ENCODE measurements at places on chromosomes 7 and 10.

GRCh38 chr10:119281581-119282071 is 74.3 kb downstream of the GRK5 start:
- no peaks in the 10 kb centered on the region for H3K27me3 ChIP-seq
- no peak overlapping the region for H3K27ac ChIP-seq
- H3K4me3 ChIP-seq = no peak overlapping the region
- DNase-seq = no peak
- no peaks in the 10 kb centered on the region for H3K36me3 ChIP-seq

GRCh38 chr7:519484-520390 is at the start of gene PDGFA:
Gene PDGFA, minus strand, starts transcription at chr7:519846. Its CDS starts 845 bp downstream, at chr7:519001.
- H3K4me1 ChIP-seq = peaks cover 14% of the 10 kb centered on the region
- H3K27me3 ChIP-seq = peaks cover 31% of the 10 kb centered on the region
- no peaks in the 10 kb centered on the region for H3K36me3 ChIP-seq
- DNase-seq = no peak

- no peaks in the 10 kb centered on the region for H3K4me1 ChIP-seq
- H3K4me3 ChIP-seq = no peak overlapping the region
- DNase-seq = no peak
- no peaks in the 10 kb centered on the region for H3K27me3 ChIP-seq
- no peaks in the 10 kb centered on the region for H3K36me3 ChIP-seq
These were observed 4.4 kb downstream of the PRF1 start for GRCh38 chr10:70597856-70598815.

DNA sequence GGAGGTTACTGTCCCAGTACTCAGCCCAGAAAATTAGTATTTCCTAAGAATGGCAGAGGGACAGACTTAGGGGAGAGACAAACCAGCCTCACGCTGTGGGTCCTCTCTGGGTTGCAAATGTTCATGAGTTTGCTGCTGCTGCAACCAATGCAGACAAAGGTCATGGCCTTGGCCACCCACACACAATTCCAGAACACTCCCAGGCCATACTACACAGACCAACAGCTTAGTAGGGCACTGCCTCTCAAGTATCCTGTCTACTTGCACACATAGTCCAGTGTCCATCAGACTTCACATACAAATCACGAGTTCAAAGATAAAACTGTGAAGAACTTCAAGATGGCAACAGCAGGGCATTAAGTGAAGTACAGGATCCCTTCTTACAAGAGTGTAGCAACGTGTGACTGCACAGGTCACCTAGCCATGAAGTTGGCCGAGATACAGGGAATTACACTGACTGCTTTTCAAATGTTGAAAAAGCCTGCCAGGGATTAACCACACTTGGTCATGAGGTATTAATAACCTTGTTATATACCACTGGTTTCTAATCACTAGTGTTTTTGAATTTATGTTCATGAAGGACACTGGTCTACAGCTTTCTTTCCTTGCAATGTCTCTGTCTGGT is 40.0 kb downstream of the ZNF33B start:
- H3K27me3 ChIP-seq = no peaks in the 10 kb centered on the region
- H3K36me3 ChIP-seq = peaks cover 4% of the 10 kb centered on the region
- no peak for DNase-seq
- no peak overlapping the region for H3K4me3 ChIP-seq
- no peak overlapping the region for H3K27ac ChIP-seq

DNA sequence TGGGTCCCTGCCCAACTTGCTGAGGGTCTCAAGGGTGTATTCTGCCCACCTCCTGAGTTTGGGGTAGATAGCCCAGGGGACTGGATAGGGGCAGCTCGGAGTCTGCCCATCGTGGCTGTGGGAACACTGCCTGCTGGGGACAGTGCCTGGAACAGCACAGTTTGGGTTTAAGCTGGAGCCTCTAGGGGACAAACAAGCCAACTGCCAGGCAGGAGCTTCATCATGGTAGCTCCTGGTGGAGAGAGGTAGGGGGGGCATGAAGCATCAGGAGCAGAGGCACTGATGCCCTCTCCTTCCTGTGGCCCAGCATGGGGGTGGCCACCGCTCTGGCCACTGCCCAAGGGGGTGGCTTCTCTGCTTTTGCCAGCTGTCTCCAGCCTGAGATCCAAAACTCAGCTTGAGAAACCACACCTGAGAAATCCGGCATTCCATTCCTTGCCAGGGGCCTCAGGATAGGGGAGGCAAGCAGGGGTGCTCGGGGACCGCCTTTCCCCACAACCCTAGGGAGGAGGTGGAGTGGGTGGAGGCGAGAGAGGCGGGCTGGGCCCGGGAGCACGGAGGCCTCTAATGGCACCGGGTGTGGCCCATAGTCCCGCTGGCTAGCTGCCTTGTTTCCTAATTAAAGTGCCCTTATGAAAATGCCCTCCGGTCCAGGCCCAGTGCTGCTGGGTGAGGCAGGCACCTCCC is 47.6 kb downstream of the UNC5B start:
- H3K4me3 ChIP-seq = no peak overlapping the region
- peaks cover 48% of the 10 kb centered on the region for H3K27me3 ChIP-seq
- peaks cover 30% of the 10 kb centered on the region for H3K4me1 ChIP-seq
- no peak for DNase-seq
- peak overlapping the region; percentile 22 for H3K27ac ChIP-seq

- H3K36me3 ChIP-seq = peaks cover 51% of the 10 kb centered on the region
- no peaks in the 10 kb centered on the region for H3K27me3 ChIP-seq
- DNase-seq = no peak
These were observed 38.6 kb upstream of the TRIM8 start for GRCh38 chr10:102605712-102606111.

- H3K27me3 ChIP-seq = no peaks in the 10 kb centered on the region
- H3K4me3 ChIP-seq = no peak overlapping the region
- H3K27ac ChIP-seq = no peak overlapping the region
- H3K4me1 ChIP-seq = no peaks in the 10 kb centered on the region
- DNase-seq = no peak
- no peaks in the 10 kb centered on the region for H3K36me3 ChIP-seq
These were observed 11.7 kb upstream of the GPR141 start for GRCh38 chr7:37671876-37672275.

DNA sequence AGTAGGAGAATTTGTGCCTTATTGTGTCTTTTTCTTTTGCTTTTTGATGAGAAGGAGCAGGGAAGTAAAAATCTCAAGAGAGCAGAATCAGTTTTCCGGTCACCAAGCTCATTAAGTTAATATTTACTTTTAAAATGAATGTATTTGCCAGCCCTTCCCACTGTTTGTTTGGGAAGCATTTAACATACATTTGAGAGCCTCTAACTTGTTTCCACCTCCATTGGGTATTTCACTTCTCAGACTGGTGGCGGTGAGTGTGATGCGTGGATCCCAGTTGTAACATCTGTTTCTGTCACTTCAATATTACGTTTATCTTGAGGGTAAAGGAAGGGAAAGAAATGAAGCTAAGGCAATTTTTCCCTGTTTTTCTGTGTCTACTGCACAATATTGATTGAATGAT is 22.8 kb downstream of the CDK14 start:
- peaks cover 2% of the 10 kb centered on the region for H3K4me1 ChIP-seq
- no peak overlapping the region for H3K4me3 ChIP-seq
- no peak for DNase-seq
- H3K27ac ChIP-seq = no peak overlapping the region
- peaks cover 4% of the 10 kb centered on the region for H3K36me3 ChIP-seq

- no peak overlapping the region for H3K27ac ChIP-seq
- no peaks in the 10 kb centered on the region for H3K4me1 ChIP-seq
- H3K36me3 ChIP-seq = no peaks in the 10 kb centered on the region
- no peak overlapping the region for H3K4me3 ChIP-seq
These were observed 1264.5 kb upstream of the PHF14 start for GRCh38 chr7:9709216-9709615.

- DNase-seq = no peak
- H3K36me3 ChIP-seq = peaks cover 28% of the 10 kb centered on the region
- no peaks in the 10 kb centered on the region for H3K4me1 ChIP-seq
- no peak overlapping the region for H3K4me3 ChIP-seq
These were observed 25.0 kb downstream of the MAPK8 start for GRCh38 chr10:48331436-48331835.

DNA sequence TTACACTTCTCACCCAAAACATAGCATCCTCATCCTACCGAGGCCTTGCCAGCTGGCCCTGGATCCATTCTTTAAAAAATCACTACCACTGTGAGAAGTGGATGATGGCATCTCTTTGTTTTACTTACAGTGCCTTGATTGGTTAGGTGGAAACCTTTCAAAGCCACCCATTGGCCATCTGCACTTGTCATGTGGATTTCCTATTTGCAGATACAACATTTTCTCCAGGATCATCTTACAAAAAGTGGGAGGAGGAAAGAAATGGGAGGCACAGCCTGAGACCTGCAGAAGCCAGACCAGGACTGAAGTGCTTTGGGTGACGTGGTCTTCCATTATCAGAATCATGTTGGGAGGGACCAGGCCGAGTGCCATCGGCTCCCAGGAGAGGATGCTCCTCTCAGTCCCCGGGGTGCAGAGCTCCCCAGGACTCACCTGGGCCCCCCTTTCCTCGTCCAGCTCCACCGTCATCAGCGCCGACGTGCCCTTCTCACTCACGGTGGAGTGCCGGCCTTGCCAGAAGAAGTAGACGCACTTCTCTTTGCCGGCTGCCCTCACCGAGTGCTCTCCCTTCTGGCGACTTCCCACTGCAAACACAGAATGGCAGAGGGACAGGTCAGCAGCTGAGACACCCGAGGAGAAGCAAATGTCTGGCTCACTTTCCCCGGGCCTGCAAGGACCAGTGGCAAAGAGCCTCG is 161.2 kb downstream of the SVIL start:
- no peak for DNase-seq
- H3K4me1 ChIP-seq = peaks cover 9% of the 10 kb centered on the region
- no peak overlapping the region for H3K4me3 ChIP-seq
- no peaks in the 10 kb centered on the region for H3K27me3 ChIP-seq
- H3K27ac ChIP-seq = no peak overlapping the region

- no peaks in the 10 kb centered on the region for H3K36me3 ChIP-seq
- H3K4me1 ChIP-seq = no peaks in the 10 kb centered on the region
- DNase-seq = no peak
- no peak overlapping the region for H3K27ac ChIP-seq
- no peak overlapping the region for H3K4me3 ChIP-seq
These were observed 208.7 kb downstream of the MAD1L1 start for GRCh38 chr7:2023877-2024566.

- no peaks in the 10 kb centered on the region for H3K4me1 ChIP-seq
- peaks cover 11% of the 10 kb centered on the region for H3K27me3 ChIP-seq
- DNase-seq = no peak
- peaks cover 41% of the 10 kb centered on the region for H3K36me3 ChIP-seq
These were observed 8.3 kb upstream of the KAZALD1 start for GRCh38 chr10:101053516-101053915.

DNA sequence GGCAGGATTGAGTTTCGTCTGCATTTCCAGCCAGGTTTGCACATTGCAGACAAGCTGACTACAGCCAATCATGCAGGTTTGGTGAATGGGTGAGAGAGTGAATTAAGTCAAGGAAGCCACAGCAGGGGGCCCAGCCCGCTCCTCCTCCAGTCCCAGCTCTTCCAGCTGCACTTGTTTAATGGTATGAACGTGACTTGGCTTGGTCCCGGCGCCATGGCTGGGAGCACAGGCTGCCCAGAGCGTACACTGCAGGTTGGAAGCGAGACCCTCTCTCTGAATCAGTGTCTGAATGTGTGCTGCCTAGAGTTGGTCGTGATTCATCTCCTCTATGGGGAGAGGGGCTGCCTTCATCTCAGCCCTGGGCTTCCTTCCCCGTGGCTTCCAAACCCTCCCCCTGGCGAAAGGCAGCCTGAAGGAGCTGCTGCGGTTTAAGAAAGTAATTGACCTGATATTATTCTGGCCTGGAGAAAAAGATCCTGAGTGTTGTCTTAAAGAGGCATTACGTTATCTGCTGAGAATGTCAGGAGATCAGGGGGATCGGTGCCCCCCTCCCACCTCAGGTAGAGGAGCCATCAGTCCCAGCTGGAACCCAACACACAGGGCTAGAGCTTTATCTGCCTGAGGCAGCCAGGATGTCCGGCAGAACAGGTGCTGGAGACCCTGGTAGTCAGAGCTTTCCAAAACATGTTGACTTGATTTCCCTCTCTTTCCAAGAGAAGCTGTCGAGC is 132.1 kb downstream of the COL26A1 start:
- DNase-seq = no peak
- H3K36me3 ChIP-seq = no peaks in the 10 kb centered on the region
- peaks cover 9% of the 10 kb centered on the region for H3K4me1 ChIP-seq
- no peak overlapping the region for H3K4me3 ChIP-seq
- peak overlapping the region; percentile 4 for H3K27ac ChIP-seq
- H3K27me3 ChIP-seq = no peaks in the 10 kb centered on the region

GRCh38 chr10:48589266-48589665 is 15.6 kb downstream of the ARHGAP22 start:
- H3K4me3 ChIP-seq = no peak overlapping the region
- no peak for DNase-seq
- H3K27ac ChIP-seq = no peak overlapping the region
- H3K36me3 ChIP-seq = no peaks in the 10 kb centered on the region

- peaks cover 86% of the 10 kb centered on the region for H3K36me3 ChIP-seq
- peaks cover 2% of the 10 kb centered on the region for H3K4me1 ChIP-seq
- H3K4me3 ChIP-seq = peak overlapping the region; percentile 44
- no peaks in the 10 kb centered on the region for H3K27me3 ChIP-seq
These were observed 10.2 kb downstream of the MAD1L1 start for GRCh38 chr7:2222516-2222915.

DNA sequence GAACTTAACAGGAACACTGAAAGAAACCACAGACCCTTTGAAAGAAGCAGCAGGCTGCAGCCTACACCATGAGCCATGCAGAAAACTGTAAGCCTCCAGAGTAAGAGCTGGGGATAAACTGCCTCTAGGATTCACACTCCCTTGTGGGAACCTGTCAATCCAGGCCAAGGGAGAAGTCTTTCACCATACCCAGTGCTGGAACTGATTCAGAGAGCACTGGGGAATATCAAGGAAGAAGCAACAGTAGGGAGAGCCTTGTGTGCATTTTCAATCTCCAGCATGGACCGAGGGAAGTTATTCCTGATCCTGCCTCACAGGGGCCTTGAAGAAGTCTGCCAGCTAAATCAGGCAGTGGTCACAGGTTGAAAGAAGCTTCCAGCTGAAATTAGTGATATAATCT is 282.2 kb downstream of the AGMO start:
- no peaks in the 10 kb centered on the region for H3K27me3 ChIP-seq
- DNase-seq = no peak
- H3K4me3 ChIP-seq = no peak overlapping the region

- H3K27ac ChIP-seq = peak overlapping the region; percentile 74
- H3K36me3 ChIP-seq = no peaks in the 10 kb centered on the region
These were observed 107.2 kb upstream of the PPIF start for GRCh38 chr10:79239924-79240581.

GRCh38 chr10:47323636-47324296 is 1.5 kb downstream of the GDF2 start:
- DNase-seq = no peak
- H3K36me3 ChIP-seq = no peaks in the 10 kb centered on the region
- no peak overlapping the region for H3K27ac ChIP-seq
- H3K4me3 ChIP-seq = no peak overlapping the region
- H3K27me3 ChIP-seq = no peaks in the 10 kb centered on the region

Data from neuronal stem cell (in vitro differentiated cells).